Germinal center (tissue), 1 donor: ENCODE measurements at places on chromosomes 4 and X.

- DNase-seq = no peak
These were observed 11.0 kb downstream of the BMX start for GRCh38 chrX:15511563-15511962.

DNA sequence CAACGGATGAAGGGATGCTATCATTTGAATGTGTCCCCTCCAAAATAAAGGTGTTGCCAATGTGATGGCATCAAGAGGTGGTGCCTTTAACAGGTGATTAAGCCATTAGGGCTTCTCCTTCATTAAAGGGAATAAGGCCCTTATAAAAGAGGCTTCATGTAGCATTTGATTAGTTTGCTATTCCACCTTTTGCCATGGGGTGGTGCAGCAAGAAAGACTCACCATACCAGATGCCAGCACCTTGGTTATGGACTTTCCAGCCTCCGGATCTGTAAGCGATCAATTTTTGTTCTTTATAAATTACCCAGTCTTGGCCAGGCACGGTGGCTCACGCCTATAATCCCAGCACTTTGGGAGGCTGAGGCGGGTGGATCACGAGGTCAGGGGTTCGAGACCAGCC lies 7.9 kb upstream of the SLC25A43 start:
- DNase-seq = peak; percentile 22

GRCh38 chrX:56758456-56758855 lies 29.4 kb downstream of the NBDY start:
- DNase-seq = no peak

- no peak for DNase-seq
These were observed 15.6 kb downstream of the SCARB2 start for GRCh38 chr4:76197971-76198410.

DNA sequence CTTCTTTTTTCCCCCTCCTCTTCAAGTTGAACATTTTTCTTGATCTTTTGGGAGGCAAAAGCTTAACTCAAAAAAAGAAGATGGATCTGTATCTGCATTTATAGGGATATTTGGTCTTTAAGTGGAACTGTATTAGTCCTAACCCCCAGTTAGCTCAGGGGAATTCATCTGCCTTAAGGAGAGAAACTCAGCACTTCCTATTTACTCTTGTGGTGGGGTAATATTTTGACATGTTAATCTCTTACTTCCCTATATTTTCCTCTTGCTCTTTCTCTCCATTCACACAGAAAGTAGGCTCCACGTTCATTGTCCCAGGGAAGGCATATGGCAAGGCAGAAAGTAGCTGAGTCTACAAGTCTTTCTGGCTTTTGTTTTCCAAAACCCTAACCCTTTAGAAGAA lies 5.3 kb downstream of the LRRC66 start:
- DNase-seq = no peak

GRCh38 chr4:182521011-182521410 lies 277.8 kb downstream of the TENM3 start:
- DNase-seq = no peak

DNA sequence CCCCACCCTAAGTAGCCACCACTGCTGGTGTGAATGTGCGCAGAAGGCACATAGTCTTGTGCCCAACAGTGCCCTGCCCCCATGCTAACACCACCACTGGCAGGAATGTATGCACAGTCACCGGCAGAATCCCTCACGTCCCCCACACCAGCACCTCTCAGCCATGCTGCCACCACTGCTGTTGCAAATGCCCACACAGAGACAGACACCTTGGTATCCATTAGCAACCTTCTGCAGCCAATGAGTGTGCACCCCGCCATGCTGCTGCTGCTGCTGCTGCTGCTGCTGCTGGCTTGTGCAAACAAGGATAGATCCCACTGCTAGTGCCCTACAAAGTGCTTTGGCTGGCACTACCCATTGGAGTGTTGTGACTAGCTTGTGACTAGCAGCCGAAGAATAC lies 52.4 kb upstream of the MMAA start:
- no peak for DNase-seq

DNA sequence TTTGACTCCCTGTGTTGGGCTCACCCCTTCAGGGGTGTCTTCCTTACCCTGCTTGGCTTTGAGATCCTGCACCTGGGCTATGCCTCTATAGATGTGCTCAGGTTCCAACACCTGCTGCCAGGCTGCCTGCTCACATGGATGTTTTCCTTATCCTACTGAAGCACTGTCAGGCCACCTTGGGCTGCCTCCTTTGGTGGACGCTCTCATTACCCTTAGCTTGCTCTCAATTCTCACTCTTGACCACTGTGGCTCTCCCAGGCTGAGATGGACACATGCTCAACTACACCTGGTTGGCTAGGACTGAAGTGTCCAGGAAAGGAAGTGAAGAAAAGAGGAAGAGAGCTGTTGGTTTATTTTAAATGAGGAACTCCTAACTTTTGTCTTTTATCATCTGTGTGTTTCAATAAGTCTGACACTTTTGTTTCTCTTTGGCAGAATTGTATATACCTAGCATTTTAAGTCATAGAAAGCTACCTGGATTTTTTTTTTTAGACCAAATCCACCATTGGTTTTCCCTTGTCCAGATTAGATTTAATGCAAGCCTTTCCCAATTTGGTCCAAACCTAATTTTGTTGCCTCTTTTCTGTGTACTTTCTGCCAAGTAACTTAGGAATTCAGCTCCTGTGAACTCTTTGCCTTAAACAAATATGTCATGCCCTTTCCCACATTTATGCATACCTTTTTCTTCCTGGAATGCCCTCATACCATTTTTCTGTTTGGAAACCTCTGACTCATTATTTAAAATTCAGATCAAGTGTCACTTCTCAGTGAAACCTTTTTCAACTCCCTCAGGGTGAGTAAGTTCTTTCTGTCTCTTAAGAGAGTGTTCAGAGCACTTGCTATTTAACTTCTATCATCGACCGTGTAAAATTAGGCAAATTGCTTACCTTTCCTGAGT lies 175.8 kb downstream of the GC start:
- no peak for DNase-seq

DNA sequence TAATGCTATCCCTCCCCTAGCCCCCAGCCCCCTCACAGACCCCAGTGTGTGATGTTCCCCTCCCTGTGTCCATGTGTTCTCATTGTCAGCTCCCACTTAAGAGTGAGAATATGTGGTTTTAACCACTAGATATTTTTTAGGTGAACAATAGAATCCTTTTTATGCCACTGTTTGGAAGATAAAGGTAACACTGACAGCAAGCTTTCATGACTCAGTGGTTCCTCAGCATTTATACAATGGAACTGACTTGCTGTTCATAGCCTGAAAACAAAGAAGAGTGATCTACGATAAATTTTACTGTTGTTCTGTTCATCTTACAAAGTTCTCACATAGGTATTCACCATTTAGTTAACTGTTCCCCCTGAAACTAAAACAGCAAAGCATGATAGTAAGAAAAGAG lies 147.8 kb downstream of the ARHGAP10 start:
- DNase-seq = no peak

DNA sequence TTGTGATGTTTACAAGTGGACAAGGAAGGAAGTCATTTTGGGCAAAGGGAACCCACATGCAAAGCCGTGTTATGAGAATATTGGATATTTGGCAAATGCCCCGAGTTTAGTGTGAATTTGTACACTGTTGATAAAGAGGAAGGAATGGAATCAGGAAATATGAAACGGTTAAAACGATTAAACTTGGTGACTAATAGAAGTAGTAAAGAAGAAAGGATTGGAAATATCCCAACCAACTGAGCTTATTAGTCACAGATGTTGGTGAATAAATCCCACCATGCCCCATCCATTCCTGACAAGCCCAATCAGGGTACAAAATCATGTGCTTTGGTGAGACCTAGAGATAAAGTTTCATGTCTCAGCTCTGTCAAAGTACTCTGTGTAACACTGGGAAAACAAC lies 22.0 kb downstream of the ARHGAP24 start:
- no peak for DNase-seq

- DNase-seq = no peak
These were observed 69.4 kb upstream of the ACSL1 start for GRCh38 chr4:184895012-184895695.

DNA sequence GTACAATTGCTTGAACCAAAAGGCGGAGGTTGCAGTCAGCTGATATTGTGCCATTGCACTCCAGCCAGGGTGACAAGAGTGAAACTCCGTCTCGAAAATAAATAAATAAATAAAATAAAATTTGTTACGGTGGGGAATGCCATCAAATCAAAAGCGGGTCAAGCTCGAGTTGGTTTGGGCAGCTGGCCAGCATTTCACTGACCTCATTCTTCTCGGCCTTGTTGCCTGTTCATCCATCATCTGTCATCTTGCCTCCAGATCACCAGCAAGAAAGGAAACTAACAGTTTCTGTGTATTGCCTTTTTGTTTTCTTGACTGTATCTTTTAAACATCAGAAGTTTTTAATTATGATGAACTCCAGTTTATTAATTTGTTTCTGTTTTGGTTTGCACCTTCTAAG lies 31.5 kb upstream of the KLHL2 start:
- DNase-seq = no peak

GRCh38 chr4:78951862-78952472 lies 12.7 kb upstream of the PAQR3 start:
- peak; percentile 27 for DNase-seq

- no peak for DNase-seq
These were observed 125.7 kb downstream of the EIF4E start for GRCh38 chr4:98803251-98803650.
